T-helper 2 cell treated with Interferon-gamma antibody and Interleukin-4, amounts not matched to agents 100 ng/mL and 5 ng/mL, for 36 hours (primary cell): ENCODE measurements at places on chromosomes 5 and 9. TPM values are rescaled to one million over a fixed set of nuclear protein-coding genes. Genes with fewer than 3 reads are reported as not detected.

The TLE1 gene
- 0.11 and 0.34 TPM in 2 replicates for total RNA-seq

The UGCG gene
- 15.0 and 17.0 TPM in 2 replicates for total RNA-seq

The HAPLN1 gene
- not detected in 2 replicates for total RNA-seq

The C5orf52 gene
- not detected in 2 replicates for total RNA-seq

The PCDHGC5 gene
- not detected in 2 replicates for total RNA-seq

The GDA gene
- 0.05 TPM in 1 of 2 replicates, not detected in the other for total RNA-seq

The PRUNE2 gene
- 0.93 and 1.1 TPM in 2 replicates for total RNA-seq

The SLCO4C1 gene
- 1.8 and 2.0 TPM in 2 replicates for total RNA-seq

The SHOC1 gene
- total RNA-seq = not detected in 2 replicates

The SLC44A1 gene
- total RNA-seq = 4.2 and 5.3 TPM in 2 replicates

The FAM221B gene
- total RNA-seq = not detected in 2 replicates

The SLC6A7 gene
- total RNA-seq = not detected in 2 replicates

The PDGFRB gene
- total RNA-seq = 1.8 and 4.1 TPM in 2 replicates

The SLC46A2 gene
- total RNA-seq = not detected in 2 replicates

The PIP5KL1 gene
- 1.7 and 2.7 TPM in 2 replicates for total RNA-seq

The SLC25A2 gene
- 0.25 and 0.59 TPM in 2 replicates for total RNA-seq

The RC3H2 gene
- 46.1 and 48.9 TPM in 2 replicates for total RNA-seq

The STPG3 gene
- total RNA-seq = not detected in 2 replicates

The SLC34A1 gene
- total RNA-seq = 0.07 and 0.11 TPM in 2 replicates

The PCDHB9 gene
- not detected in 2 replicates for total RNA-seq

The IFNA2 gene
- not detected in 2 replicates for total RNA-seq

The PCDH1 gene
- not detected in 2 replicates for total RNA-seq

The OR1J2 gene
- not detected in 2 replicates for total RNA-seq

The SLC6A3 gene
- total RNA-seq = 0.39 and 0.41 TPM in 2 replicates

The CTXN3 gene
- total RNA-seq = not detected in 2 replicates

The SLC1A1 gene
- total RNA-seq = 0.07 TPM in 1 of 2 replicates, not detected in the other

The PCAT7 gene
- not detected in 2 replicates for total RNA-seq

The GABBR2 gene
- not detected in 2 replicates for total RNA-seq

The SPRY4 gene
- 0.23 and 0.25 TPM in 2 replicates for total RNA-seq

The FBP2 gene
- not detected in 2 replicates for total RNA-seq

The SLC2A8 gene
- total RNA-seq = 6.6 and 6.7 TPM in 2 replicates

The ELOVL7 gene
- 0.39 and 0.48 TPM in 2 replicates for total RNA-seq

The RNF14 gene
- 24.2 and 24.4 TPM in 2 replicates for total RNA-seq

The AGPAT2 gene
- 33.1 and 35.4 TPM in 2 replicates for total RNA-seq
